Hair follicular keratinocyte (primary cell): ENCODE measurements at places on chromosomes 11 and 22. TPM values are rescaled to one million over a fixed set of nuclear protein-coding genes. Genes with fewer than 3 reads are reported as not detected.

The FGF3 gene
- total RNA-seq, result not detected in 2 replicates

The ABCG4 gene
- 0.08 and 0.23 TPM in 2 replicates for total RNA-seq

The LMO2 gene
- 0.31 and 1.1 TPM in 2 replicates for total RNA-seq

The LUZP2 gene
- not detected in 2 replicates for total RNA-seq

The MUC5AC gene
- total RNA-seq, result not detected in 2 replicates
